Naive thymus-derived CD4-positive, alpha-beta T cell (primary cell): ENCODE measurements at places on chromosomes 11 and 22. TPM values are rescaled to one million over a fixed set of nuclear protein-coding genes. Genes with fewer than 3 reads are reported as not detected.

DNA sequence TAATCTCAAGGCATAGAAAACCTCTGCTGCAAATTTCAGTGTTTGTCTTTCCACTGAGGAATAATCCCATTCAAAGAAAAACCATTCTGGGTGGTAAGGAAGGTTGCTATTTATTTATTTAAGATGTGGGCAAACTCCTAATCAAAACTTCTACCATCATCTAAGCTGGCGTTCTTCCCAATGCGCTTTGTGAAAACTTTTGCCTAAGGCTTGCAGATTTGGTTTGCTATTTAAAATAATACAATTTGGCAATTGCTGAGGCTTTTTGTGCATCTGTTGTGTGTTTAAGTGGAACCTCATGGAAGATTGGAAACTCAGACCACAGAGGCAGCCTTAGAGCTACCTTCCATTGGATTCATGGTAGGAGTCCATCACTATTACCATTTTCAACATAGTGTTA lies 309.0 kb downstream of the BLID start:
- no peak overlapping the region for H3K4me3 ChIP-seq
- H3K27ac ChIP-seq = no peak overlapping the region
- H3K27me3 ChIP-seq = no peaks in the 10 kb centered on the region
- H3K4me1 ChIP-seq = no peaks in the 10 kb centered on the region
- no peak for DNase-seq
- H3K36me3 ChIP-seq = no peaks in the 10 kb centered on the region

DNA sequence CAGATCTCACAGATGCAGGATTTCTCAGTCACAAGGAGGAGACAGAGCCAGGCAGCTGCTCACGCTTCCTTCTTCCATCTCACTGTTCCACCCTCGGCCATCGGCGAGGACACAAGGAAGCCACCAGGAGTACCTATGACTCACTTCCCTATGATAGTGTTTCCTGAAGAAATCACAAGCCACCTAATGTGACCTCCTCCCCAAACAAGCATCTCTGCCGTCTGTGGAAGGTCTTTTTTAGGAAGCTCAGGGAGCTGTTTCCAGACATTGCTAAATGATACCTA lies 672.7 kb downstream of the TBC1D22A start:
- no peaks in the 10 kb centered on the region for H3K36me3 ChIP-seq
- H3K27ac ChIP-seq = no peak overlapping the region

DNA sequence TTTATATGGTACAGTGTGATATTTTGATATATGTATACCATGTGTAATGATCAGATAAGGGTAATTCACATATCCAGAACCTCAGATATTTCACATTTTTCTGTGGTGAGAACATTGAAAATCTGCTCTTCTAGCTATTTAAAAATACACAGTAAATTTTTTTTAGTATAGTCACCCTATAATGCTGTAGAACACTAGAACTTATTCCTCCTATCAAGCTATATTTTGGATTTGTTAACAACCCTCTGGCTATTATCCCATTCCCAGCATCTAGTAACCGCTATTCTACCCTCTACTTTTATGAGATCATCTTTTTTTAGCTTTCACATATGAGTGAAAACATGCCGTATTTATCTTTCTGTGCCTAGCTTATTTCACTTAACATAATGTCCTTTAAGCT lies 65.5 kb upstream of the SYT9 start:
- H3K27ac ChIP-seq = no peak overlapping the region
- no peaks in the 10 kb centered on the region for H3K36me3 ChIP-seq
- DNase-seq = no peak
- no peaks in the 10 kb centered on the region for H3K27me3 ChIP-seq
- no peak overlapping the region for H3K4me3 ChIP-seq

DNA sequence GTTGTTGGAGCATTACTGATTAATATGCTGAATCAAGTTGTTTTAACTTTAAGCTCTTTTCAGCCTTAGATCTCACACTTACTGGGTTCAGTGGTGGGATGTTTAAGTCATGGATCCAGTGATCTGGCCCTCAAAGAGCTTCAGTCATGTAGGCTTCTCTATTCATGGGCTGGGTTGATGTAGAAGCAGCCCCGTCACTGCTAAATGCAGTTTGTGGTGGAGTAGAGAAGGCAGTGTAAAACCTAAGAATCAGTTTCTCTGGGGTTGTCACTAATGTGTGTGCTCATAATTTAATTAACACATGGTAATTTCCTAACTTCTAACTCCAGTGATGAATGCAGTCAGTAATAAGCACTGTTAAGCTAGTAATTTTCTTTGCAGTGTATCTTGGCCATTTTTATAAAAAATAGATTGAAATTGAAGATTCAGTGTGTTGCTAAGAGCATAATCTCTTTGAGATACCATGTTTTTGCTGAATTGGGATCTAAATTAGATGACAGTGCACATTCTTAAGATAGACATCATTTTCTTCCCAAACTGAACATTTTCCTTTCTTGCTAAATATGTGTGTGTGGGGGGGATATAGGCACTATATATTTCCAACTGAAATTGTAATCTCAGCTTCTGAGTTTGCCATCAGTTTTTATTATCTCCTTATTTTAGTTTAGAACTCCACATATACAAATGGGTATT lies 9.0 kb downstream of the SPCS2 start:
- no peaks in the 10 kb centered on the region for H3K4me1 ChIP-seq
- no peak overlapping the region for H3K4me3 ChIP-seq
- peaks cover 8% of the 10 kb centered on the region for H3K36me3 ChIP-seq
- DNase-seq = no peak

The SCARF2 gene
- 2.0 TPM for total RNA-seq

The FGF3 gene
- total RNA-seq = not detected in 2 replicates

- no peak overlapping the region for H3K4me3 ChIP-seq
- H3K27ac ChIP-seq = no peak overlapping the region
- peaks cover 1% of the 10 kb centered on the region for H3K4me1 ChIP-seq
- no peak for DNase-seq
- H3K27me3 ChIP-seq = no peaks in the 10 kb centered on the region
These were observed 5.6 kb downstream of the PICK1 start for GRCh38 chr22:38062791-38063190.

The WNT7B gene
- not detected in 2 replicates for total RNA-seq

- no peaks in the 10 kb centered on the region for H3K36me3 ChIP-seq
- DNase-seq = no peak
- H3K4me3 ChIP-seq = no peak overlapping the region
These were observed 8.5 kb upstream of the CYTH4 start for GRCh38 chr22:37273846-37274225.

DNA sequence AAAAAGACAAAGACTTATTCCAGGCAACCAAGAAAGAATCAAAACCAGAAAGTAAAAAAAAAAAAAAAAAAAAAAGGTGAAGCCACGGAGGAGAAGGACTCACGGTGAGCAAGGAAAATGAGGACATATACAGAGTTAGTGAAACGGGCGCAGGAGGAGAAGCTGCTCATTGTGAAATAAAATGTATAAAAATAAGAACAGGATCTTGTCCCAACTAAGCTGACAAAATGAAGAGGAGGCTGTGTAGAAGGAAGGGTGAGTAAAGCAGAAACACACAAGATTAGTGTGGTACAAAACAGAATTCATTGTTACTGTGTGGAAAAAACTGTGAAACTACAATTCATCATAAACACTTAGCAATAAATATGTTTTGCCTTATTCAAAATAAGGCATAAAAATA lies 7.6 kb downstream of the IL17REL start:
- no peak for DNase-seq
- H3K4me1 ChIP-seq = no peaks in the 10 kb centered on the region
- H3K27ac ChIP-seq = no peak overlapping the region
- no peak overlapping the region for H3K4me3 ChIP-seq
- H3K27me3 ChIP-seq = no peaks in the 10 kb centered on the region

- peaks cover 20% of the 10 kb centered on the region for H3K4me1 ChIP-seq
- DNase-seq = no peak
- H3K27me3 ChIP-seq = no peaks in the 10 kb centered on the region
- no peaks in the 10 kb centered on the region for H3K36me3 ChIP-seq
- peak overlapping the region; percentile 47 for H3K4me3 ChIP-seq
These were observed 1.0 kb upstream of the FNBP4 start for GRCh38 chr11:47768101-47768612.

GRCh38 chr11:8098361-8098760 lies 17.4 kb downstream of the TUB start:
- no peaks in the 10 kb centered on the region for H3K27me3 ChIP-seq
- no peaks in the 10 kb centered on the region for H3K36me3 ChIP-seq
- DNase-seq = no peak
- H3K4me1 ChIP-seq = no peaks in the 10 kb centered on the region
- H3K4me3 ChIP-seq = no peak overlapping the region

The KRTAP5-10 gene
- not detected for total RNA-seq

DNA sequence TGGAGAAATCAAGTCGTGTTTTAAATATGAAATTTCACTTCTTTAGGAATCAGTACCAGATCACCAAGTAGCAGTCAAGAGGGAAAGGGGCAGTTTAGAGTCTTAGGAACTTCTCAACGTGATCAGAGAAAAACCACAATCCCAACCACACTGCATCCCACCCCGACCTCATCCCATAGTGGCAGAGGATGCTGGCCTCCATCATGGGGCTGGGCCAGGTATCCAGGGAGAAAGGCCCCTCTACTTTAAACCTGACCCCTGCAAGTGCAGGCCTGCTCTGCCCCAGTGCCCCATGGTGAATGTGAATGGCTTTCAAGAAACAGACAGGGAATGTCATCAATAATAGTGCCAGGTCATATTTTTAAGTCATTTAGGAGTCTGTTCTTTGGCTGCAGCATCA lies 12.1 kb downstream of the CHST1 start:
- no peaks in the 10 kb centered on the region for H3K36me3 ChIP-seq
- H3K4me1 ChIP-seq = peaks cover 6% of the 10 kb centered on the region
- no peaks in the 10 kb centered on the region for H3K27me3 ChIP-seq
- no peak overlapping the region for H3K4me3 ChIP-seq
- H3K27ac ChIP-seq = no peak overlapping the region

GRCh38 chr11:16058671-16059070 lies 297.7 kb downstream of the SOX6 start:
- H3K4me3 ChIP-seq = no peak overlapping the region
- no peaks in the 10 kb centered on the region for H3K36me3 ChIP-seq
- no peaks in the 10 kb centered on the region for H3K4me1 ChIP-seq
- no peak for DNase-seq
- H3K27me3 ChIP-seq = no peaks in the 10 kb centered on the region
- H3K27ac ChIP-seq = no peak overlapping the region
